Endothelial cell (in vitro differentiated cells): ENCODE measurements at places on chromosomes 16 and 17.

GRCh38 chr17:71639865-71640264 is 481.0 kb upstream of the SOX9 start:
- no peak for DNase-seq

GRCh38 chr17:4950075-4950745 is 709 bp upstream of the ENO3 start:
- DNase-seq = peak; percentile 19

GRCh38 chr17:77424585-77425344 is 284.0 kb downstream of the SEC14L1 start:
- DNase-seq = peak; percentile 55

DNA sequence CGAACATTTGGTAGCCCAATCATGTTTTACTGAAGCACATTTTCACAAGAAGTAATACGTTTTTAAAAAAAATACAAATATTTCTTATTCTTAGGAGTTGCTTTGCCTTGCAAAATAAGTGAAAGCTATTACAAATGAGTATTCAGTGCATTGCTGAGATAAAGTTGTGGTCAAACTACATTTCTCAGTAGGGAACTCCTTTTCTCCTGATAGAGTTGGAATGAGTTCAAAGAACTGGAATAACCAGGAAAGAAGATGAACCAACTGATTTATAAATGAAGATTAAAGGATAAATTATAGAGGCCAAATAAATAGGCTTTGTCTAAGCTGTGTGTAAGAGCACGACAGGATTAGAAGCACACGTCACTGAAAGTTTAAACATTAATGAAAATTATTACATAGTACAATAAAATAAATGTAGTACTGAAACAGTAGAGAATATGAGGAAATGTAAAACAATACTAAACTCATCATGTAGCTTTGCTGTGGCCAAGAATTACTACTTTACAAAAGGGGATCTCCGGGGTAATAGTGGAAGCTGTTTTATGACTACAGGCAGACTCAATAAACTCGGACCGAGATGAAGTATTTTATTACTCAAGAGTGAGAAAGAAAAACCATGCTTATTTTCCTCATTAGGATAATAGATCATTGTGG is 73.6 kb downstream of the KCNJ2 start:
- no peak for DNase-seq

DNA sequence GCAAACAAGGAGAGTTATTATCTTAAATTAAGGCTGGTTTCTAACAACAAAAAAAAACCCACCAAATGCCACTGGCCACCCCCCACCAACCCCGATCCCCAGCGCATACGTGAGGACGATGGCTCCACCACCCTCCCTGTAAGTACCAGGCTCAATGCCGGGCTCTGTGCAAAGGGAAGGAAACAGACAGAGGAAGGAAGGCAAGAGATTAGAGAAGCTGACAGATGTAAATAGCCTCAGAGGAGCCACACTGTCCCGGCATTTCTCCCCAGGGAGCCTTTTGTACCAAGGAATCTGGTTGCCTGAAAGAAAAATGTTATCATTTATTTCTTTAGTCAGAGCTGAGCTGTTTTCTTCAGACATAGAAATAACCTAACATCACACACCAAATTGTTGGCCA is 13.1 kb downstream of the SOST start:
- no peak for DNase-seq

DNA sequence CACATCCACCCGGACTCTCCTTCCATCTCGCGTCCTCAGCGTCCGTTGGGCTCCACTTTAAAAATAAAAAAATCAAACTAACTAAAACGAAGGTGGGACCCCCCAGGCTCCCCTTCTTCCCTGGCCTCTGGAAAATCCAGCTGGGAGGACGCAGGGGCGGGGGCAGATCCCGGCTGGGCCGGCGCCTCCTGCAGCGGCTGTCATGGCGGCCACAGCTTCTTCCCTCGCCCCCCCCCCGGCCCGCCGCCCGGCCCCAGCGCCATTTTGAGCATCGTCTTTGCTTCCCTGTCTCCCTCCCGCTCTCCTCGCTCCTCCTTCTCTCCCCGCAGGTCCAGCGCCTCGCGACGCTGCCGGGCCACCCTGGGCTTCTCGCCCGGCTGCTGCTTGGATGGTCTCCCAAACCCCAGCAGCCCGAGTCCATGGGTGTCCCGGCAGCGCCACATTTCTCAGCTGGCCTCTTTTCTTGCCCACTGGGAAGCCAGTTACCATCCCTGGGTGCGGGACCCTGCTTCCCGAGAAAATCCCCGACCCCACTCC is 3.3 kb downstream of the HOXB2 start:
- no peak for DNase-seq

DNA sequence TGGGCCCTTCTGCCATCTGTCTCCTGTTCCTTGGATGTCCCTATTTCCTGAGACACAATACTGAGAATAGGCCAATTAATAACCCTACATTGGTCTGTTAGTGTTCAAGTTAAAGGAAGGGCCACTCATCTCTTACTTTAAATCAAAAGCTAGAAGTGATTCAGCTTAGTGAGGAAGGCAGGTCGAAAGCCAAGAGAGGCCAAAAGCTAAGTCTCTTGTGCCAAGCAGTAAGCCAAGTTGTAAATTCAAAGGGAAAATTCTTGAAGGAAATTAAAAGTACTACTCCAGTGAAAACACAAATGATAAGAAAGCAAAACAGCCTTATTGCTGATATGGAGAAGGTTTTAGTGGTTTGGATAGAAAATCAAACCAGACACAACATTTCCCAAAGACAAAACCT is 28.8 kb downstream of the ANKFN1 start:
- DNase-seq = no peak

DNA sequence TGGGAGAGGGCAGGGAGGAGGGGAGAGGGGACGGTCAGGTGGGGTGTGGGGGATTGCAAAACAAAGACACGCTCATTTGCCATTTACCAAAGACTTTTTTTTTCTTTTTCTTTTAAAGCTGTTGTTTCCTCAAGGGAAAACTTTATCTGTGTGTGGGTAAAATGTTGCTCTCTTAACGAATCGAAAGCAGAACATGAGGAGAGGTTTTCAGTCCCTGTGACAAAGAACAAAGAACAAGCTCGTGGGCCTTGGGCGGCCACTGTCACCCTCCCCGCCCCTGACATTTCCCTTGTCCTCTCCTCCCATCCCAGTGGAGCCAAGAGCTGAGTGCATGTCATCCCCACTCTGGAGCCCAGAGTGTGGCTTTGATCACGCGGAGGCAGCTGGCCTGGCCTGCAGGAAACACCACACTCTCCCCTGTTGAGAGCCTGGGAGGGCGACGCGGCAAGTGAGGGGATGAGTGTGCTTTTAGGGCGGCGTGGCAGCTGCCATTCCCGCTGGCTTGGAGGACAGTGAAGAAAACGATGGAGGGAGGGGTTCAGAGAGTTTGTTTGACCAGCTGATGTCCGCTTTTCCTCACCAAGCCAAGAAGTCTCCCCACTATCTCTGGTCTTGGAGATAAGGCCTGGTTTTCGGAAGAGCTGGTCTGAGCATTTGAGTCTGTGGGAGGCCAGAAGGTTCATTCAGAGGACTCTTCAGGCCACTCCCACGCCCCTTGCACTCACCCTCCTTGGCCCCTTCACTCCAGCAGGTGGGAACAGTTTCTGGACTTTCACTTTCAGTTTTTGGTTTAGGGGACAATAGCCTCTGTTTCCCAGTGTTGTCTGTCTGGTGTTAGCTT is 11.4 kb downstream of the CCR7 start:
- DNase-seq = no peak

DNA sequence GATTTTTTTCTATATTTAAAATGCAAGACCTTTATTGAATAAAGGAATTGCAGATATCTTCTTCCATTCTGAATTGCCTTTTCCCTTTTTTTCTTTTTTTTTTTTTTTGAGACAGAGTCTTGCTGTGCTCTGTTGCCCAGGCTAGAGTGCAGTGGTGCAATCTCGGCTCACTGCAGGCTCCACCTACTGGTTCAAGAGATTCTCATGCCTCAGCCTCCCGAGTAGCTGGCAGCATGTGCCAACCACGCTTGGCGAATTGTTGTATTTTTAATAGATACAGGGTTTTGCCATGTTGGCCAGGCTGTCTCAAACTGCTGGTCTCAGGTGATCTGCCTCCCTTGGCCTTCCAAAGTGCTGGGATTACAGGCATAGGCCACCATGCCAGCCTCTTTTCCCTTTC is 151.5 kb downstream of the CEP112 start:
- no peak for DNase-seq

GRCh38 chr16:30553393-30553899 is 4.7 kb downstream of the ZNF764 start:
- no peak for DNase-seq

GRCh38 chr17:42131981-42132432 is 9.4 kb downstream of the HSPB9 start:
- DNase-seq = no peak

- DNase-seq = no peak
Observed at GRCh38 chr17:18981642-18982424, 22.7 kb downstream of the FAM83G start.

- DNase-seq = no peak
Observed at GRCh38 chr16:72164691-72165090, 7.3 kb downstream of the PMFBP1 start.

DNA sequence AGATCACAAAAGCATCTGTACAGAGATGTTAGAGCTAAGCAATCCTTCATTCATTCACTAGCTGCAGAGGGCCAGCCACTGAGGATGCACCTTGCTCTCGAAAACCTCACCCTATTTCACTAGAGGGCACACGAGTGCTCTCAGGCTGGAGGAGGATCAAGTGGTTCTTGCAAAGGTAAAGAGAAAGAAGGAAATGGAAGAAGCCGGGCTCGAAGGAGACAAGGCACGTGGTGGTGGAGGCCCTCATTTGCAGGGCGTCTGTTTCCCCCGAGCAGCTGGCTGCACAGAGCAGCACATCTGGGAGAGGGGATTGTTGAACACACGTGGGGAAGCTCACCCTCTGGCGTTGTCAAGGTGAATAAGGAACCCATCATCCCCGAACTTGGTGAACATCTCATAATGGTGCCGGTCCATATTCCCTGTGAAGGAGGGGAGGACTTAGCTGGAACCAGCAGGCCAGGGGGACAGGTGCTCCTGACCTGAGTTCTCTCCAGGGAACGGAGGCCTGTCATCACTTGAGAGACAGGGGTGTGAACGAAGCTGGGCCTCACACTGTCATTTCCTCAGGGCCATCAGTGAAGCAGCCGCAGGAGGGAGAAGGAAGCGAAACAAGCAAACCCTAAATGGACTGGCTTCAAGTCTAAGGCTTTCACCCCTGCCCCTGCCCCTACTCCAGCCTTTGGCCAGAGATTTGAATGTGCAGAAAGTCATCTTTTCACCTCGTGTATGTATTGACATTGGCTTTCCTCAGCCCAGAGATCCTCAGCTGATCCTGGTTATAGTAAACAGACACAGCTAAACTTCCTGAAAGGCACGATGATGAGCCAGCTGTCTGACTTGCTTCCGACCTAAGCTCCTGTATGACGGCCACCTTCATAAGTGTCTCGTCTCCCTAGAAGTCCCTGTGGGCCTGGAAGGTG is 27.6 kb downstream of the PRKAR1A start:
- DNase-seq = no peak

DNA sequence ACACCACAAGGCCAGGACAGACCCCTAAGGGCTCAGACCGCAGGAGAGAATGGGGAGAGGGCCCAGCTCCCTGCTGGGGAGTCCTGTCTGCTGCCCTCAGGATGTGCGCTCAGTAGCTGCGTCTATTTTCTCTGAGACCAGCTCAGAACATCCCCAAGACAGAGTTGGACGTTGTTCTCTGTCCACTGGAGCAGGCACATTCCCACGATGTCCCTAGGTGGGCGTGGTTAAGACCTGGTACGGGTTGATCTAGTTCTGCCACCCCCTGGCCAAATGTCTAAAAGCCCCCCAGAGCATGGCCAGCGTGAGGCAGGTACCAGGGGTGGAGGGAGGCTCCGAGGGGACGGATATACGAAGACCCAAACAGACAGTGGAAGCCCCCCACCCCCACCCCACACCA is 842 bp upstream of the CALB2 start:
- DNase-seq = no peak

GRCh38 chr17:32732900-32733299 is 144.0 kb downstream of the MYO1D start:
- no peak for DNase-seq

GRCh38 chr17:66469088-66469442 is 166.7 kb downstream of the PRKCA start:
- DNase-seq = no peak

DNA sequence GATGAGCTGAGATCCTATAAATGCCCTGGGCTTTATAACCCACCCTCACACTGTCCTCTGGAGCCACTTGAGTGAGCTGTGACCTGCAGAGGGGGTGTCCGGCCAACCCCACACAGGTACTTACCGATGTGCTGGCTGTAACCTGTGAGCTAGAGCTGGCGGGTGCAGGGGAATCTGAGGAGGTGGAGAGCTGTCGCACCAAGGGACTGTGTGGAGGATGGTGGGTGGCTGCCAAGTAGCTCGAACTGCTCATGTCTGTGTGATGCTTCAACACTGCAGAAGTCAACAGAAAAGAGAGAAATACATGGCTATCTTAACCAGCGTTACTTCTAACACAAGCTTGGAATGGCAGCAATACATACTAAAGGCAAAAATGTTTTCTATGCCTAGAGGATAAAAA is 39.4 kb downstream of the STH start:
- DNase-seq = no peak

DNA sequence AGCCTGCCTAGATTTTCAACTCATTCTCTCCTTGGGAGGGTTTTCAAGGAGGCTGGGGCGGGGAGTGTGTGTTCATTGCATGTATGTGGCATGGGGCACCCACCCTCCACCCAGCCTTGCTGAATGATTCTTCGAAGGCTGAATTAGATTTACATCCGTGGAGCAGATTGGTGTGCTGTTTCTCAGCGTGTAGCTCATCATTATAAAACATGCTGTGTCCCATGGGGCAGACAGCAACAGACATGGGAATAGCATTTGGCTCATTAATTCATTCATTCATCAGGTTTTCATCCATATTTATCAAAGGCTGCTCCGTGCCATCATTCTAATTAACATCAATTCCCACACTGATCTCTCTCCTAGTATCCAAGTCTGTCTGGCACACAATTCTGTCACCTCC is 10.6 kb upstream of the CD300A start:
- no peak for DNase-seq
